NCI-H226 (cell line): ENCODE measurements at places on chromosomes 5 and 9.

DNA sequence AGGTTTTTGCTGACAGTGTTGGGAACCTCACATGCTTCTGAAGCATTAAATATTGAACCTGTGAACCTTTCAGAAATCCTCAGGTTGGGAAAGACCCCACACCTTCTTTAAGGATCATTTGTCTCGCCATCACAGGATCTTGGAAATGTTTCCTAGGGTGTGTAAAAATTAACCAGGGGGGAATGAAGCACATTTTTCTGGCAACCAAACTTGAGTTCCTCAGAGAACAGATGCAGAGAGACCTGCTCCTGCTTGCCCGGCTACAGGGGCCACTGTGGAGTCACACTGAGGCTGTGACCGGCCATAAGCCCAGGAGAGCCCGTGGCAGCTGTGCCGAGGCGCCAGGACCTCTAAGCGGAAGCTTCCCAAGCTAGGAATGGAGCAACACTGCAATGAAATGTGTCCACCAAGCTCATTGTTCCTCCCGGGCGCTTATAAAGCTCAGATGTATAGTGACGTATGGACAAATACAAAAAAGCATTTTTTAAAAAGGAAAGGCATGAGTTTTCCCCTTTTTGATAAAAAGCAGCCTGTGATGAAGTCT, 7.7 kb downstream of the CXCL14 start:
- no peak for DNase-seq

DNA sequence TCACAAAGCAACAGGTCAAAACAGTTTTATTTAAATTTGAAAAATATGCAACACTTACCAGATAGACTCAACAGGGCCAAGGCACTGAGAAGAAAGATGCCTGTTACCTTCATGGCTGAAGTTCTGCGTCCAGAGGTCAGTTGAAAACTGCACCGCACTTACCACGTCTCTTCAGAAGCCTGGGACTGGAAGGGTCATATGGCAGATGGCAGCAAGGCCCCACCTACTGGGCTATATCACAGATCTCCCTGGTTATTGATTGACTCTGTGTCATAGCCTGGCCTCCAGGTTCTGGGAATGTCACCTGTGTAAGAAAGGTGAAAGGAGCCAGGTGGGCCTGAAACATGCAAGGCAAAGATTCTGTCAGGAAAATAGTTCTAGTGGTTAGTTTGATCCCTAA, at the start of gene SPINK1:
TSS of gene SPINK1 (minus strand) at position 207 of the 400 bp plus-strand sequence. CDS start at position 113, 94 bp downstream.
- no peak for DNase-seq

- peak; percentile 42 for DNase-seq
These were observed 192.8 kb downstream of the CDH18 start for GRCh38 chr5:19795218-19795617.

- no peak for DNase-seq
These were observed 199.1 kb downstream of the PDE4D start for GRCh38 chr5:59694411-59694810.

GRCh38 chr5:160439205-160439600, 17.5 kb downstream of the PTTG1 start:
- DNase-seq, result no peak

GRCh38 chr9:70753311-70753710, 338.9 kb upstream of the KLF9 start:
- DNase-seq, result no peak

DNA sequence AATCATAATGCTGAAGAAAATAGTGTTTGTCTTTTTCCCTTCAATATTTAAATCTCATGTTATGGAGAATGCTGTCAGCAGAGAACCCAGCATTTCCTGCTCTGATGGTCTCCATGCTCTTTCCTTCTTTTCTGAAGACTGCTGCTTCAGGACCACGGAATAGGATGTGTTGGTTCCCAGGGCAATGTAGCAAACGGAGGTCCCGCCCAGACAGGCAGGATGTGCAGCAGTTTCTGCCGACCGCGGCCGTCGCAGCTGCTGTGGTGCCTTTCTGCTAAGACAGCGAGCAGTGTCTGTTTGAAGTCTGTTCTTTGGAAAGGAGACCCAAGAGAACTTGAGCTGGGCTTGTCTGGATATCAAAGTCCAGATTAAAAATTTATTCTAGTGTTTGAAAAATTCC, 654.3 kb downstream of the CCDC171 start:
- no peak for DNase-seq

GRCh38 chr5:41955432-41956024, 30.4 kb downstream of the FBXO4 start:
- DNase-seq, result no peak

DNA sequence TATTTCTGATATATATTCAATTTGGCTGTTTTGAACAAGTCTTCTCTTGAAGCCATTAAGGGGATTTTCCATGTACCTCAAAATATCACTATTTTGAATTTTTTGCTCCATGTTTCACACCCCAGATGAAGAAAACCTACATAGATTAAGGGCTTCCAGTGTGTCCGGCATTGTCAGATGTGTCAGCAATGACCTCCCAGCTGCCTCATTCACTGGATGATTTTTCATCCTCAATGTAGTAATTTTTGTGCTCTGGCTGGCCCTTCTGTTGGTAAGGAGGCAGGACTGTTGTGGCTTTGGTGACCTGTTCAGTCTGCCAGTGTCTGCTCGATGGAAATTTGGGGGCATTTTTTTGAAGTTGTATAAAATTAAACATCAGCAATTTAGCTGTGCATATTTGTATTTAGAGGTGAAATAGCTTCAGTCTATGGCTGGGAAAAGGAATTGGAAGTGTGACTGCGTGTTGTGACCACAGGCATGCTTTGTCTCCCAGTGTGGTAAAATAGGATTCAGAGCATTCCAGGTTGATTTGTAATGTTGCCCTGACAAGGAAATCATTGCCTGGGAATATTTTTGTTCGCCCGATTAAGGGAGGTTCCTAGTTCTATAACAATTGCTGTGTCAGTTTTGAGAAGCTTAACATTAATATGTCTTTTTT, 312.4 kb downstream of the ARHGEF28 start:
- DNase-seq, result peak; percentile 92

- DNase-seq, result no peak
These were observed 572.5 kb upstream of the ARRDC3 start for GRCh38 chr5:91955610-91956009.
